Stimulated activated CD4-positive, alpha-beta T cell treated with anti-CD3 and anti-CD28 coated beads, Interleukin-2, amount 100 ng/mL, for 24 hours (primary cell): ENCODE measurements at places on chromosomes 16 and 17.
A peak's percentile ranks its signal among the peaks of the same experiment; 100 is the strongest.

DNA sequence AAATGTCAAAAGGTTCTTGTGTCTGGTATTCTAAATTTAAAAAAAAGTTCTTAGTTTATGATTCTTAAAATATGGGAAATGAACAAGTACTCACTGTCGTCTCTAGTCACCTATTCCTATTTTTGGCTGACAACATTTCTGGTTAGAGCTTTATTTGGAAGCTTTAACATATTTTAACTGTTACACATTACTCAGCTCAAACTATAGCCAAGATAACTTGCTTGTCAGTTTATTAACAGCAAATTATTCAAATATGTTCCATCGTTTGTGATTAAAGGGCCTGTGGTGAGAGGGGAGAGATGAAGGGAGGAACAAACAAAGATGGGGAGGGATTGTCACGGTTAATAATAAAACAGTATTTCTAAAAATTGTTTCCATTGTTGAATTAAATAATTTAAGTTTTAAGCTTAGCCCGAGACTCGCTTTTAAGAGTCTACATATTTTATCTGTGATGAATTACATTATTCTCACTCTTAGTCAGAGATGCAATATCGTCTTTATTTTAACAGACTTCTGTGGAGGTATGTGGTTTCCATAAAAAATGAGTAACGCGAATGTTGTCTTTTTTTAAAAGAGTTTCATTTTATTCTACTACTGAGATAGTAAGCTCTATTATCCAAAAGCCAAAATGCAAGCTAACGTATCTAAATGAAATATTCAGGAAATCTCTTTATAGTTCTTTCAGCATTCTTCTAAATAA is 321.9 kb upstream of the PMFBP1 start:
- no peak for DNase-seq

DNA sequence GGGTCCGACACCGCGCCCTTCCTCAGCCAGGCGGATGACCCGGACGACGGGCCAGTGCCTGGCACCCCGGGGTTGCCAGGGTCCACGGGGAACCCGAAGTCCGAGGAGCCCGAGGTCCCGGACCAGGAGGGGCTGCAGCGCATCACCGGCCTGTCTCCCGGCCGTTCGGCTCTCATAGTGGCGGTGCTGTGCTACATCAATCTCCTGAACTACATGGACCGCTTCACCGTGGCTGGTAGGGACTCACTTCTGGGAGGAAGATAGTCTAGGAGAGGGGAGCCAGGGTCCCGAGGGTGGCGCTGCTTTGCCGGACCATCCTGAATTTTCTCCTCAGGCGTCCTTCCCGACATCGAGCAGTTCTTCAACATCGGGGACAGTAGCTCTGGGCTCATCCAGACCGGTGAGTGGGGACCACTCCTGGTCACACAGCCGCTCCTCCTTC is 601 bp downstream of the SPNS1 start:
- no peak for DNase-seq

DNA sequence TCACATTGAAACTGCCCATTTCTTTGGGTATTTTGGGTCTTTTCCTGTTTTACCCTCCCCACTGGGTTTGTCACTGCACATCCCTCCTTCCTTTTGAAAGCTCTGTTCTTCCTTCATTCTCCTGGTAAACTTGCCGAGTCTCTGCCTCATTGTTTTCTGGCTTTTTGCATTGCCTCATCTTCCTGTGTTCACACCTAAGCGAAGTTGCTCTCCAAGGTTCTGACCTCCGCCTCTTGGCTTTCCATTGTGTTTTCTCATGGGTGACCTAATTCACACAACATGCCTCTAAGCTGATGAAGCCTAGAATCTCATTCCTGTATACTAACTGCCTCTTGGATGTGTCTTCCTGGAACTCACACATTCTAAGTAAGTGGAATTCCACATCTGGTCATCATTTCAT is 1096.1 kb upstream of the EEF2KMT start:
- DNase-seq = no peak

DNA sequence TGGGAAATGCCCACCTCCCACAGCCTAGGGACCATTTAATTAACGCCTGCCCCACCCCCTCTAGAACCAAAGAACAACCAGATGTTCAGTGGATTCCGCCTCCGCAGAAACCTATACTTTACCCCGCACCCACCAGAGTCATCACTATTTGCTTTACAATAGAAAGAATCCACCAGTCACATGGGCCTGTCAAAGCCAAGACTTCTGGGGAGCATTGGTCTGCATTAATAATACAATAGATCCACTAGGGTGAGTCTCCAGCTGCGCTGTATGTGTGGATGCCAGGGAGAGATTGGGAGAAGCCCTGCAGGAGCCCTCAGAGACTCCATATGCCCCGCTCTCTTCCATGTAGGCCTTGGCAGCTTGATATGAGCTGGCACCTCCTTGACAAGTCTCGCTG is 31.3 kb downstream of the CLEC19A start:
- DNase-seq = no peak

DNA sequence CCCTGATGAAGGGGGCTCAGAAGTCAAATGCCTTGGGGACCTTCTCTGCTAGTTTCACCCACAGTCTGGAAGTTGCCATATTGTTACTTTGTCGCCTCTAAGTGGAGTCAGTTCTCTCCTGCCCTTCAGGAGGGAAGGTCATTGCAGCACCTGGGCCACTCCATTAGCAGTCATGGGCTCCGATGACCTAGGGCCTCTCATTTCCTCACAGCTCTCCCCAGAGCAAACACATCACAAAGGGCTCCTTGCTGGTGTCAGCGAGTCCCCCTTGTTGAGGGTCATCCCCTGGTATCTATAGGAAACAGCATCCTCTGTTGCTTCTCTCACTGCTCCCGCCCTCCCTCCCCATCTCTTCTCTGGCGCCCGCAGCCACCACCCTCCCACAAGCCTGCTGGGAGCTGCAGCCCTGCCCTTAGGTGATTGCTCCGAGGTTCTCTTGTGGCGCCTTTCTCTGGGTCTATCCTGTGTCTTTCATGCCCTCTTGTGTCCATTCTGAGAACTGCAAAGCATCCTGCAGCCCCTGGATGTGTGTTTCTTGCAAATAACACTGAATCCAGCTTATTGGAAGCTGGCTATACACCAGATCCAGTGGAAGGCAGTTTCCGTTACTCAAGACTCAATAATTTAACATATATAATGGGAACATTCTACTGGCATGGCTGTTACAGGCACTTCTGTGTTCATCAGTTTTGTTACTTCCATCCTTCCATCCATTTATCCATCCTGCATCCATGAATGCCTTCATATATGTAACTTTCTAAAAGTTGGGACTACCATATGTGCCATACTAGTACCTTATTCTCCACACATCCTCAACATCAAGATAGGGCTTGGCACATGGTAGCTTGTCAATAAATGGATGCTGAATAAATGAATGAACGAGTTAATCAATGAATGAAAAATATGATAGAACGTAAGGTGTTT is 21.2 kb downstream of the PDILT start:
- DNase-seq = peak; percentile 47
